ENCODE measurements at places on chromosomes 1 and 21. TPM values are rescaled to one million over a fixed set of nuclear protein-coding genes. Genes with fewer than 3 reads are reported as not detected.

- H3K27me3 ChIP-seq: peaks cover 87% of the 10 kb centered on the region
- H3K27ac ChIP-seq: no peak within 1 kb of the TSS
- H3K4me1 ChIP-seq: peaks cover 8% of the 10 kb centered on the region
- DNase-seq: no peak
- H3K4me3 ChIP-seq: no peak within 1 kb of the TSS
Measured at GRCh38 chr21:36698981-36699545, at the start of gene SIM2. TSS of gene SIM2 (plus strand) at chr21:36699115. CDS start at chr21:36699747, 632 bp downstream.

- no peaks in the 10 kb centered on the region for H3K27me3 ChIP-seq
- DNase-seq: no peak
- no peaks in the 10 kb centered on the region for H3K4me1 ChIP-seq
- no peak overlapping the region for H3K4me3 ChIP-seq
Measured at GRCh38 chr1:89832496-89833127, 11.8 kb downstream of the LRRC8D start.

DNA sequence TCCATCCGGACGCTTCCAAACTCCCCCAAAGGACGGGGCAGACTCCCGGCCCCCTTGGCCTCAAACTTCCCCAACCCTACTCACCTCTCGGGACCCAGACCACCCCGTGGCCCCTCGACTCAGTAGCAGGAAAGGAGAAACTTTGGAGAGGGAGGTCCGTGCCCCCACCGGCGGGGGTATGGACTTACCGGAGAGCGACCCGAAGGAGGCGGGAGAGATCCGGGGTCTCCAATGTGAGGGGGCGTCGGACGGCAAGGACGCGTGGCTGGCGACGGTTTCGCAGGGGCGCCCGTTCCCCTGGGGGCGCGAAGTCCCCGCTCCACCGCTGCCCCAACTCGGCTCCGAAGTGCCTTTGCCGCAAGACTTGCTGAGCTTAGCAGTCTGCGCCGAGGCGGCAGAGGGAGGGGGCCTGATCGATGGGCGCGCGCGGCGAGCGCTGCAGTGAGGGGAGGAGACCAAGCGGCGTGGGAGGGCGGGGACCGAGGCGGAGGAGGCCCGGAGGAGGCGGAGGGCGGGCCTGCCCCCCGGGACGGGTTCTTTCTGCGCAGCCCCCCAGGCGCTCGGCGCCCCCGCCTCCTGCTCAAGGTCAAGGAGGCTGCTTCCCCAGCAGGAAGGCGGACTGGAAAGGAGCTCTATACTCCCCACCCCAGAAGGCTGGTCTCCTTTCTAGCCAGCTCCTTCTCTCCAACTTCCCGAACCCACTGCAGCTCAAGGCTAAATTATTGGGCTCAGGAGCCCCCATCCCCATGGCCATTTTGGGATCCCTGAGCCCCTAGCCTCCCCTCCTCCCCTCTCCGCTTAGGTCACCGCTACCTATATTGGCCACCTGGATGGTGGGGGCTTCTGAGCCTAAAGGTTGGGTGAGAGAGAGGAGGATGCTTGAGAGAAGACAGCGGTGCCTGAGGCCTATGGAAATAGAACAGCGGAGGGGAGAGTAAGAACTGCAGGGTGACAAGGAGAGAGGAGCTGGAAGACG, at the start of gene SYT2:
SYT2 (minus strand) TSS at position 385 of the 976 bp plus-strand sequence. CDS start 104,682 bp downstream, outside the sequence.
- no peak within 1 kb of the TSS for H3K27ac ChIP-seq
- H3K36me3 ChIP-seq: no peaks in the 10 kb centered on the region
- H3K4me1 ChIP-seq: peaks cover 12% of the 10 kb centered on the region
- peaks cover 11% of the 10 kb centered on the region for H3K27me3 ChIP-seq
- H3K4me3 ChIP-seq: no peak within 1 kb of the TSS

- no peak for DNase-seq
- peak overlapping the region; percentile 82 for H3K4me3 ChIP-seq
- no peaks in the 10 kb centered on the region for H3K36me3 ChIP-seq
- H3K27me3 ChIP-seq: peaks cover 2% of the 10 kb centered on the region
- peak overlapping the region; percentile 96 for H3K27ac ChIP-seq
Measured at GRCh38 chr1:2584686-2585317, 1.8 kb upstream of the PRXL2B start.

DNA sequence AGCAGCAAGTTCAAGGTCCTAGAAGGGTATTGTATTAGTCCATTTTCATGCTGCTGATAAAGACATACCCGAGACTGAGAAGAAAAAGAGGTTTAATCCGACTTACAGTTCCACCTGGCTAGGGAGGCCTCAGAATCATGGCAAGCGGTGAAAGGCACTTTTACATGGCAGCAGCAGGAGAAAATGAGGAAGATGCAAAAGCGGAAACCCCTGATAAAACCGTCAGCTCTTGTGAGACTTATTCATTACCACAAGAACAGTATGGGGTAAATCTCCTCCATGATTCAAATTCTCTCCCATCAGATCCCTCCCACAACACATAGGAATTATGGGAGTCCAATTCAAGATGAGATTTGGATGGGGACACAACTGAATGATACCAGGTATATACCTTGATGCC, 409.5 kb downstream of the NTNG1 start:
- H3K27me3 ChIP-seq: no peaks in the 10 kb centered on the region
- no peak overlapping the region for H3K4me3 ChIP-seq
- no peaks in the 10 kb centered on the region for H3K36me3 ChIP-seq
- no peak for DNase-seq
- no peaks in the 10 kb centered on the region for H3K4me1 ChIP-seq

DNA sequence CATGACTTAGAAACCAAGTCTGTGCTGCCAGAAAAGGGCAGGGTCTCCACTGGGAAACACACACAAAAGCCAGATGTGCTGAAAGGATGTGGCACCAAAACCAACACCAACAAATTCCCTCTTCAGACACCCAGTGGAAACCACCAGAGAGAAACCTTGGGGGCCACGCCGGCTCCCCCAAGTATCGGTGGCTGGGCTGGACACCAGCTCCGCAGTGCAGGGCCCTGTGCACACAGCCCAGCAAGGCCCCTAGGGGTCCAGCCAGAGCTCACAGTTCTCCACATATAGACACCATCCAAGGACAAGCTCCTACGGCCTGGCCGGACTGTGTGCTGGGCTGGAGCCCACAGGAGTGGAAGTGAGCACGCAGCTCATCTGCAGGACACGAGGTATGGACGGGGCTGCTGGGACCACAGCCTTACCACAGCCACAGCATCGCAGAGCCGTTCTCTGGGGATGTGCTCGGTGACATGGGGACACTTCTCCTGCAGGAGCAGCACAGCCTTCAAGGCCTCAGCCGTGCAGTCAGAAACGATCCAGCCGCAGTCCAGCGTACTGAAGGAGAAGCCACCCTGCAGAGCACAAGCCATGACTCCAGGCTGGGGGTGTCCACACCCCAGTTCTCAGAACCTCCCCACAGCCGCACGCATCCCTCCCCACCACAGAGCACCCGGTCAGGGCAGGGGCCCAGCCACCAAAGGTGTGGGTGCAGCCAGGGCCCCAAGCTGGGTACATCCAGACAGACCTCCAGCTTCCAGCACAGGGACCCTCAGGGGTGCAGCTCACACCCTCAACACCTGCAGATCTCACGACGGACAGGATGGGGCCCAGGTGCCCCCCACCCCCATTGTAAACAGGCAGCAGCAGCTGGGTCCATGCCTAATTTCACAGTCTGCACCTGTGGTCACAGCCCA, 21.3 kb downstream of the LSS start:
- no peaks in the 10 kb centered on the region for H3K4me1 ChIP-seq
- H3K27ac ChIP-seq: no peak overlapping the region
- DNase-seq: peak; percentile 17
- H3K4me3 ChIP-seq: no peak overlapping the region

- no peak for DNase-seq
- peaks cover 12% of the 10 kb centered on the region for H3K27me3 ChIP-seq
- H3K4me3 ChIP-seq: no peak overlapping the region
Measured at GRCh38 chr1:214192825-214193643, 87.9 kb upstream of the SMYD2 start.

DNA sequence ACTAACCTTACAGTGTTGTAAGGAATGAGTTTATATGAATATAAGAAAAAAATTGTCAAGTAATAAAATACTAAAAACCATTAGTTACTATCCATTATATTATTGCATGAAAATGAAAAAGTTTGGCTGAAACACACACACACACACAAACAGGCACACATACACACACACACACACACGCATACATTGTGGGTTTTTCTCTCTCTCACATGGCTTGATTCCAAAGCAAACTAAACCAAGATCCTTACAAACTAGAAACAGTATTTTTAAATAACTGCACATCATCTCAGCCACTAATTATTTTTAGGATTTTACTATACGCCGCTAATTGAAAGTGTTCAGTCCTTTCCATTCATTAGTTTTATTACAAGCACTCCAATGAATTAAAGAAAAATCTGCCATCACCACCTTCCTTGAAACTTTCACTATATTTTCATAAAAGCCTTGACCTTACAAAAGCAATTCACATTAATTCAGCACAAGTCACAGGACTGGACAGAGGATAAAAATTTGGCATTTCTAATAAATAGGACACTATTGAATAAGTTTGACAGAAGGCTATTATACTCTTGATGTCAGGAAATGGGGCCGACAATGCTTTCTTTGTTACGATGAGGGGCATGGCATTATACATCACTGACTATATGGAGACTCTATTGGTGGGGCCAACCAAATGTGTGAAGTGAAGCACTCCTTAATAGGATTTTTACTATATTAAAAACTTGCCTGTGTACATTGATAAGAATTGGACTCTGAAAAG, 187.0 kb upstream of the ESRRG start:
- DNase-seq: no peak
- no peak overlapping the region for H3K27ac ChIP-seq
- H3K4me1 ChIP-seq: no peaks in the 10 kb centered on the region
- no peak overlapping the region for H3K4me3 ChIP-seq
- no peaks in the 10 kb centered on the region for H3K27me3 ChIP-seq

The HLX gene
- total RNA-seq: 0.41 TPM

The ETV3L gene
- total RNA-seq: not detected

The PARP1 gene
- 133 TPM for total RNA-seq

The EPHA10 gene
- 0.72 TPM for total RNA-seq

The DNAI4 gene
- total RNA-seq: 11.7 TPM

The CA6 gene
- total RNA-seq: 2.8 TPM

The AVPR1B gene
- 0.33 TPM for total RNA-seq

The CSMD2 gene
- not detected for total RNA-seq
